ENCODE measurements at places on chromosomes 1 and 21.

- no peak for DNase-seq
Measured at GRCh38 chr21:36180963-36181362, 24.3 kb downstream of the DOP1B start.

- no peak for DNase-seq
Measured at GRCh38 chr21:31293986-31294385, 50.1 kb downstream of the TIAM1 start.

- DNase-seq, result peak; percentile 15
Measured at GRCh38 chr1:182259229-182259872, 132.2 kb downstream of the GLUL start.

GRCh38 chr1:92922356-92923035 lies 38.8 kb downstream of the DIPK1A start:
- DNase-seq, result no peak

GRCh38 chr1:22814176-22815042 lies 103.8 kb downstream of the EPHB2 start:
- no peak for DNase-seq
